HCT116 (cell line): ENCODE measurements at places on chromosomes 5 and 9.
A peak's percentile ranks its signal among the peaks of the same experiment; 100 is the strongest.

DNA sequence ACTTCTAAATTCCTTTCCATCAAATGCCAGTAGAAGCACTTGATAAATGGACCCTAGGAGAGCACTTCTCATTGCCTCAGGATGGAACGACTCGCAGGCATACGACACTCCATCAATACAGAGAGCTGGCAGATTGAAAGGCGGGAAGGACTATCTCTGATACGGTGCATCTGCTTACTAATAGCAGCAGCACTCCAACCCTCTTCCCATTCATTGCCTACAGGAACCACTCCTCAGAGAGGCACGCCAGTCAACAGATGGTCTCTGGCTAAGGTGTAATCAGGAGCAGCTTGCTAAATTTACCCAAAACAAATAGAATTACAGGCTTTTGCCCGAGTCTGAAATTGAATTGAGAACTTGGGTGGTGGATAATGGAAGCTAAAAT is 168.1 kb downstream of the EFNA5 start:
- no peak for DNase-seq

DNA sequence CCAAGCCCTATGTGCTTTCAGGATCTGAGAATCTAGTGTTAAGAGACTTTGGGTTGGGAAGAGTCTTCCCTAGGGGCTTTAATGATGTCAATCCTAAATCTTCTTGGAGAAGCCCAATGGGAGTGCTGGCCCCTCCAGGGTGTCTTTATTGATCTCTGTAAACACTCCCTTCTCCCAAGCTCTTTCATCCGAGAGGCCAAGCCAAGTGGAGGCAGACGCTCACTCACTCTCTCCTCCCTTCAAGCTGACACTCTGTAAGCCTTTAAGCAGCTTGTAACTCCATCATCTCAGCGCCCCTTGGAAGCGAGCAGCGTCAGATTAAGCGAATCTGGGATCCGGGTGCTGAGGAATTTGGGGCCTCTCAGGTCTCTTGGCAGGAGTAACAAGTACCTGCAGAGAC is 37.7 kb downstream of the SPARC start:
- DNase-seq = no peak

- DNase-seq = no peak
Measured at GRCh38 chr9:127844821-127845359, 9.6 kb downstream of the ENG start.

GRCh38 chr5:38636626-38637025 is 80.2 kb upstream of the LIFR start:
- DNase-seq = peak; percentile 57

DNA sequence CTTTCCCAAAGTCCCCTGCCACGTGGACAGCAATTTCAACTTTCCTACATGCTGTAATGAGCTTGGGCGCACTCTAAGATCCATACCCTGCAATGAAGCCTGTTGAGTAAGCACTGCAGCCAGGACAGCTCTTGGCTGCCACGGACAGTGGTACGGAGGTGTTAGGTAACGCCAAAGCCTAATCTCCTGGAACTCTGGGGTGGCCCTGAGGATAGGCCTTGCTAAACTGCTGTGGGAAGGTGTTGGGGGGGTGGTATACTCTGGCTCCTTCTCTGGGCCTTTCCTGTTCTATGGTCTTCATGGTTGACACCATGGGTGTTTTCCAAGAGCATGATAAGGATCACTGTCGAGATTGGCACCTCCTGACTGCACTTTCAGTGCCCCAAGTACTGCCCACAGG is 66.4 kb upstream of the PITX1 start:
- DNase-seq = no peak

DNA sequence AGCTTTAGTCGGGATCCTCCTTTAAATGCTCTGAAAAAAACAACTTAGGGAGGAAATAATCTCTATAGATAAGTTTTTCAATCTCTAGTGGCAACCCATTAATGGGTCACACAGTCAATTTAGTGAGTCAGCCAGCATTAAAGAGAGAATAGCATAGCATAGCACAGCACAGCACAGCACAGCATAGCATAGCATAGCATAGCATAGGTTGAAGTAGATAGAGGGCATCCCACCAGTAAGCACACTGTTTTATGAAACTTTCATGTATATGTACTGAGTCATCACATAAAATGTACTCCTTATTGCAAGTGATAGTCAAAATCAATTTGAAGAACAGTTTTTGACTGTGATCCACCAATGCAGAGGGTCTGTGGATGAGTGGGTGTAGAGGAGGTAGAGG is 522.9 kb downstream of the CCDC171 start:
- no peak for DNase-seq

DNA sequence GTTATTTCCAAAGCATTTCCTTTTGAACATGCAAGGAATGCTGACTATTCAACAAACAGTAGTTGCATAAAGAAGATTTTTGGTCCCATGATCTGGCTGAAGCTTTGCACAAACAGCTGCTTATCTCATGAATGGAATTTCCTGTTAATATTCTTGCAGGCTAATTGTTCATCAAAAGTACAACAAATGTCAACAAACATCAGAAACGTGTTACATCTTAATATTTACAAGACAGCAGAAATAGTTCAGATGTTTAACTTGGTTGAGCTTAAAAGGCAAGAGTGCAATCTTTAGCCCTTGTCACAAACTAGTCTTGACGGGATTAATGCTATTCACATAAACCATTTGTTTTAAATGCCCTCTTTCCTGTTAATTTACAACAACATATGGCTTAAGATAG is 47.9 kb upstream of the BASP1 start:
- no peak for DNase-seq

DNA sequence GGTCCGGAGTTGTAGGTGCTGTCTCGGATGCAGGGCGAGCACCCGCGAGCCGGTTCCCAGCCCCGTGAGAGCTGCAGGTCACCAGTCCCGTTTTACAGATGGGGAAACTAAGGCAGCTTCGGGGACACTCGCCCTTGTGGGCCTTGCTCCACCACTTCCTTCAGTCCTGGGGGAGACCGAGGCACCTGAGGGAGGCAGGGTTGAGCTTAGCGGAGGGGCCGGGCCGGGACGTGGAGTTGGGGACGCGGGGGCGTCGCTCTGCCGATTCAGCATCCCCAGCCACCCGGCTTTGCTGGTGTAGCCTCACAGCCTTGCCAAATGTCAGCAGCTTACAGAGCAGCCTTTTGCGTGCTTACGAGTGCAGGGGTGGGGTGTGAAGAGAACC is 530 bp downstream of the BBLN start:
- DNase-seq = no peak
